ENCODE measurements at places on chromosomes 12 and 14.

DNA sequence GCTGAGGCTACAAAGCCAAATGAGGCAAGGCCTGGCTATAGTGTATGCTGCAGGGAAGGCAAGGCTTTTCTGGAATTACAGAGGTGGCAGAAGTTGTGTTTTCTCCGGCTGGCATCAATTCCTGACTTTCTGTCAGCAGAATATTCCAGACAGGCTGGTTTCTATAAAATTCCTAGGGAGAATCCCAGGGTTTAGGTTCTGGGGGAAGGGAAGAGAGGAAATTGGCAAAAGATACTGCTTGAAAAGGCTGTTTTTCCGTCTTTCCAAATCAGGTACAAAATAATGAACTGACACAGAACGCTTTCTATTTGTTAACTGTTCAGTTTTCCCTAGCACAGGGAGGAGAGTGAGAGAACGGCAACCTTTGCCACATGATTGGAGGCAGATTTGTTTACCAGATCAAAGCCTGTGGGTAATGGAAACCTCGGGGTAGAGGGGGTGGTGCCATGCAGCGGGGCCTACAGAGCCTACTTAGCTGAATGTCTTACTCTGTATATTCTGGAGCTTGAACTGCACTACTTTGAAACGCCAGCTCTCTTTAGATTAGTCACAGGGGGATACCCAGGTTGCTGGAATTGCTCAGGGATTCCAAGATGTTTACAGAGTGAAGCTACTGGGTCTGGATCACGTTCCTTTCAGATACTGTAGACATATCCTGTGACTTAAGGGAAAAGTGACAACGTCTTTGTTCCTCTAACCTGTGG, 65.8 kb upstream of the DACT1 start:
- peak; percentile 70 for DNase-seq

DNA sequence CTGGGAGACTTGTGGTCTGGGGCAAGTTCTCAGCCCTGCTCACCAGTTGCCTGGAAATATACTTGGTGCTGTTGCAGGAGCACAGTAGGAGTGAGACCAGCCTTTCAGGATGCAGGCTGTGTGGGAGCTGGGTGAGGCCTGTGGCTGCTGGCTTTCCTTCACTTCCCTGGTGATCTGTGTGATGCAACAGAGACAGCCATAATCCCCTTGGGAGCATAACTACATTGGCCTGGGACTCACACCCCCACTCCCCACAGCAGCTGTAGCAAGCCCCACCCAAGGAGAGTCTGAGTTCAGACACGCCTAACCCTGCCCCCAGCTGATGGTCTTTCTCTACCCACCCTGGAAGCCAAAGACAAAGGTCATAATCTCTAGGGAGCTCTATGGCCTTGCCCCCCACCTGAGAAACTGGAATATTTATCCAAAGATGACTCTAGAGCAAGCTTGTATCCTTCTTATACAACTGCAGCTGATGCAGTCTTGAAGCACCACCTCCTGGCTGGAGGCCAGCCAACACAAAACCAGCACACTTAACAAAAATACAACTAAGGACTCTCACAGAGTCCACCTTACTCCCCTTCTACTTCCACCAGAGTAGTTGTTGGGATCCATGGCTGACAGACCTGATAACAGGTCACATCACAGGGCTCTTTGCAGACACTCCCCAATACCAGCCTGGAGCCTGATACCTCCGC, 190.4 kb upstream of the CPNE8 start:
- no peak for DNase-seq

- peak; percentile 39 for DNase-seq
Observed at GRCh38 chr14:77301103-77301502, 19.6 kb downstream of the POMT2 start.

- DNase-seq: no peak
Observed at GRCh38 chr14:90660865-90661570, 155.2 kb downstream of the TTC7B start.

GRCh38 chr12:10030446-10030845, at the start of gene CLEC9A:
Gene CLEC9A (plus strand): TSS chr12:10030682. CDS start chr12:10052688, 22,006 bp downstream.
- no peak for DNase-seq

- DNase-seq: no peak
Observed at GRCh38 chr12:129052373-129052772, 199.1 kb downstream of the GLT1D1 start.

GRCh38 chr12:106188256-106188655, 49.5 kb upstream of the NUAK1 start:
- no peak for DNase-seq

DNA sequence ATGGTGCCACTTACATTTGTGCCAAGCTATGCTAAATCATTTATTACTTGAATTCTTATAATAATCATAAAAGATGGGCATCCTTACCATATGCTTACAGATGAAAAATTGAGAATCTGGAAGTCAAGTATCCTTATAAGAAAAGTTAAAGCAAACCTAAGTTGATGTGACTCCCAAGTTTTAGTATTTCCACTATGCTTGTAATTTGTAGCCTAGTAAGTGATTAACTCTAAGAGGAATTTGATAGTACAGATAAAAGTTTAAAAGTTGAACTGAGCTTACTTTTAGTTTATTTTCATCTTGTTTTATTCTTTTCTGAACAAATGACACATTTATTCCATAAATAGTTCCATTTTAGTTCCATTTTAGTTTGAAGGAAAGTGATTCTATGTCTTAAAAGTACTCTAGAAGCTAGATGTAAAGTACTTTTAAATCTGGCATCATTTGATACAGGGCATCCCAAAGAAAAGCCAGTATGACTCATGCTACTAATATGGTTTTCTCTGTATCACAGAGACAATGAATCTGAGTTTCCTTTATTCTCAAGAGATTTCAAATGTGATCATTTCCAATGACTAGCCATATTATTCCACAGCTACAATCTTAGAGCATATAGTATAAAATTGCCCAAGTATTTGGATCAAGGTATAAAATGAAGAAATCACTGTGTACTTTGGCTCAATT, 596.0 kb downstream of the SLC16A7 start:
- no peak for DNase-seq

DNA sequence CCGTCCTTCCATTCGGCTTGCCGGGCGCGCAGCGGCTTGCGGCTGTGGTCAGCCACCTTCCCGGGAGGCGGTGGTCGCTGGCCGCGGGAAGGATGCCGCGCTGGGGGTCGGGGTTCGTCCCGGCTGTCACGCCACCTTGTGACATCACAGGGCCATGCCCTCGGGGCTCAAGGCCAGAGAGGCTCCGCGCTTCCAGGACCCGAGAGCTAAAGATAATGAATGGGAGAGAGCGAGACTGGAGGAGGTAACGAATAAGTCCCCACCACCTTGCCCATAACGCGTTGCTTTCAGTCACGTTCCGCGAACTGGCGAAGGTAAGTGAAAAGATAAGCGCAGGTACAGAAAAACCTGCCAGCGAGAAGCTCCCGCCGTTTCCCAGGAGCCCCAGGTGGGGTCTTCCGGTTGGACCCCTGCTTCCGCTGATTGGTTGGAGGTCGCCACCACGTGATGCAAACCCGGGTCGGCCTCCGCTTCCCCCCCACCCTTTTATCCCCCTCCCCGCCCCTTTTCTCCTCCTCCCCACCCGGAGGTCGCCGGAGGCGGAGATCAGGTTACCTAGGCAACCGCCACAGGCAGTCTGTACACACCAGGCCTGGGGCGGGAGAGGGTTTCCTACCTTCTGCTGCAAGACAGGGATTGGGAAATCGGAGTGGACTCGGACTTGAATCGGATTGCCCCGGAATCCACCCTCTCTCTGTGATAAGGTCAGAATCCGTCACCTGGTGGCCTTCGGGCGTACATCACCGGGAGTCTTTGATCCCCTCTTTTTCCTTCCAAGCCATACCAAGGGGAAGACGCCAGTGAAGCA, at the start of gene LRRC9:
TSS of gene LRRC9 (plus strand) at position 575 of the 808 bp plus-strand sequence.
- no peak for DNase-seq

DNA sequence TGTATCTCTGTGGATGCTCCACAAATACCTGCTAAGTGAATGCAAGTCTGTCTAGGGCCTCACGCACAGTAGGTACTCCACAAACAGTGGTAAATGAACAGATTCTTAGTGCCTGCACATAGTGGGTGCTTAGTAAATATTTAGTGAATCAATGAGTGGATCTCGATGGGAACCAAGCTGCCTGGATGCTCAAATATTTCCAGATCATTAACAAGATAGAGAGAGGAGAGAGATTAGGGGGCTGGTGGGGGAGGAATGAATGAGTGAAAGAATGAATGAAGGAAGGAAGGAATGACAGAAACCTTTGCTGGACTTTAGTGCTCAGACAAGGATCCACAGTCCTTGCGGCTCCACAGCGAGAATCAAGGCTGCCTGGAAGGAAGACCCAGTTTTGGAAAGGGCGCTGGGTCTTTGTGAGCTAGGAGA, 118.2 kb downstream of the SCARB1 start:
- no peak for DNase-seq

DNA sequence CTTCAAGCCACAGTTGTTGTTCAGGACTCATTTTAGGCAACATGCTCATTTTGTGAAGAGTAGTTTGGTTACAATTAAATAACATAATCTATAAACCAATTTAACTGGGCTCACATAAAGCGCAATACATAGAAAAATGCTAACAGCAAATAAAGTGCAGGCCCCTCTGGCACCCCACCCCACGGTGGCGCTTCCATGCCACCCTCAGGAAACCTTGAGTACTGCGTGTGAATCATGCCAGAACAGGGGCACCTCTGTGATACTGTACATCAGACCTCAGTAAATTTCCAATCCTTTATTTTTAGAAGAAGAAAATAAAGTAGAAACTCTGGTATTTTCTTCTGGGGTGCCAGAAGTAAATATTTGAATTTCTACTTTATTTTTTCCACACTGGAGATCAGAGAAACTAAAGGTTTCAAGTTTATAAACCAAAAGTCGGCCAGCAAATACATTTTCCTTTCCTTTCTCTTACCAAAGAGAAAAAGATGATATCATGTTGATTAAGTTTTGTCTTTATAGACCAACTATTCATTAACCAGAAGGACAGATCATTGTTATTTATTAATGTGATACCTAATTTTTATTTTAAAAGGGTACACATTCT, 316.8 kb downstream of the PAWR start:
- no peak for DNase-seq

DNA sequence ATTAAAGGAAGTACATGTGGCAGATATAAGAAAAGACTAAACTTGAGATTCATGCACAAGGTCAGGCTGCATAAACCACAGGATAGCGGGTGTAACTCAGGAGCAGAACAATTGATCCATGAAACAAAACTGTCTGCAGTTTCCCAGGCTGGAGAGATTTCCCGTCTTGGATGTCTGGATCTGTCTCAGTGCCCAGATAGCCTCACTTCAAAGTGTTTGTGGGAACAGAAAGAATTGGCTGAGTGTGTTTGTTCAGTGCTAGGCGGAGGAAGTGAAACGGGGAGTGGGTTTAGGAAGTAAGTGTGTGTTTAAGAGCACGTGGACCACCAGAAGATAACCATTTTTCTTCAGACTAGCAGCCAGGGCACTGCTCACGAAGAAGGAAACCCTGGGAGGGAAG, 1.4 kb upstream of the RNASE10 start:
- no peak for DNase-seq

GRCh38 chr14:105894978-105895881, 368.8 kb downstream of the TMEM121 start:
- no peak for DNase-seq

DNA sequence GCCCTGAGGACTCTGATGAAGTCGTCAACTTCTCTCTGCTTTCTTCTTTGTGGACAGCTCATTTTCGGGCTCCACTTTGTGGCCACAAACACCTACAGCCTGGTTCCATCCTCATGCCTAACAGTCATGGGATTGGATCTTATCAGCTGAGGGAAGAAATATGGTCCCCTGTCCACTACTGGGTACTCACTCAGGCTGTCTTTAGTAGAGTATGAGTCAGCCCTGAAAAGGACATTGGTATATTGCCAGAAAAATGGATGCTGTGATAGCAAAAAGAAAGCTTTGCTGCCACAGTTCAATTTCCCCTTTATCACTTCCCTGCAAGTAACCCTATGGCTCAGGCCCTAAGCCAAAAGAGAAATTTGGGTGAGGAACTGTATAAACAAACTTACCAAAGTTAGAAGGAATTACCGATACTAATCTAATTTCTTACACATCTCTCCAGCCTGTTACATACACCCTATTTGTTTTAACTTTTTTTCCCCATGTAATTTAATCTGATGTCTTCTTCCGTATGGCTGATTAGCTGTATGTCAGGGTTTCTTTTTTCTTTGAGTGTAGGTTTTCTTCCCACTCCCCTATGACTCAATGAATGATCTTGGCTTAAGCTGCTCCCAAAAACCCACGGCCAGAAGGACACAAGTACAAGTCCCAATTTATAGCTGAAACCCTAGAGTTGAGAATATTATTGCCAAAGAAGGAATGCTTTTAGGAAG, 29.1 kb downstream of the MTHFD1 start:
- DNase-seq: no peak

DNA sequence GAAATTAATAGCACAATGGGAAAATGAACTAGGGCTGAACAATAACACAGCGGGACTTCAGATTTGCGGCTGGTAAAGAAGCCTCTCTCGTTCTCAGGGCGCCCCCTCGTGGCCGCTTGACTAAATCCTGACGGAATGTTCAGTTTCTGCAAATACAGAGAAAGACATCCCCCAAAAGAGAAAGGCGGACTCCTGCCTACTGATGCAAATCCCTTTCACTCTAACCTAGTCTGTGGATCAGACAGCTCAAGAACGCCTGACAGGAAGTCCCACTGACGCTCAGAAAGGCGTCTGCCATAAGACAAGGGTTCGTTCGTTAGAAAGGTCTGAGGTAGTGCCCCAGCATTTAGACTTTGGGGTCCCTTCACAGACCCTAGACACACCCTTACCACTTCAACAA, 2.5 kb downstream of the NUAK1 start:
- DNase-seq: peak; percentile 40

GRCh38 chr14:24080888-24081738, 9.8 kb downstream of the CPNE6 start:
- DNase-seq: peak; percentile 46

GRCh38 chr14:59020382-59020781, 168.1 kb upstream of the DAAM1 start:
- no peak for DNase-seq

DNA sequence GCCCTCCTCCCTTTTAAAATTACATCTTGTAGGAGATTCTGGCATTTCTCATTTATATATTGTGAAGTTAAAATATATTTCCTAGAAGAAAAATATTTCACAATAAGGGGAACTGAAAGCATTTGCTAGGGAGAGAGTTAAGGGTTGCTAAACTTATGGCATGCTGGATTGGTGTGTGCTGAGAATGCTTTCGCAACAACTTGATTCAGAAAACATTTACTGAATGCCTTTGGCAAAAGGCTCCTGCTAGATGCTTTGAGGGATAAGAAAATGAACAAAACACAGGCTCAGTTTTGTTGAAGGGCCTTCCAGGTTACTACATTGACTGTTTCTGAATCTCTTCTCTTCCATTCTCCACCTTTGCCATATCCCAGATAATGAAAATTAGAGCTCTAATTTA, 67.5 kb downstream of the DIP2B start:
- no peak for DNase-seq
